Lower leg skin (tissue), 4 donors: ENCODE measurements at places on chromosomes 13 and 19.

DNA sequence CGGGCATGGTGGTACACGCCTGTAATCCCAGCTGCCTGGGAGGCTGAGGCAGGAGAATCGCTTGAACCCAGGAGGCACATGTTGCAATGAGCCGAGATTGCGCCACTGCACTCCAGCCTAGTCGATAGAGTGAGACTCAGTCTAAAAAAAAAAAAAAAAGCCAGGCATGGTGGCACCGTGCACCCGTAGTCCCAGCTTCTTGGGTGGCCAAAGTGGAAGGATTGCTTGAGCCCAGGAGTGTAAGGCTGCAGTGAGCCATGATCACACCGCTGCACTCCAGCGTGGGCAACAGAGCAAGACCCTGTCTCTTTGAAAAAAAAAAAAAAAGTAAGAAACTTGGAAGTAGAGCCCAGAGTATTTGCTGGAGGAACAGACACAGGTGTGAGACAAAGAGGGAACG, 27.7 kb downstream of the CCDC8 start:
- DNase-seq = peak; percentile 26

GRCh38 chr13:35835989-35836388, 295.2 kb downstream of the DCLK1 start:
- DNase-seq = no peak

GRCh38 chr13:24087605-24088225, 72.8 kb upstream of the SPATA13 start:
- DNase-seq = no peak

GRCh38 chr13:81986308-81986707, 1645.4 kb upstream of the SPRY2 start:
- no peak for DNase-seq

DNA sequence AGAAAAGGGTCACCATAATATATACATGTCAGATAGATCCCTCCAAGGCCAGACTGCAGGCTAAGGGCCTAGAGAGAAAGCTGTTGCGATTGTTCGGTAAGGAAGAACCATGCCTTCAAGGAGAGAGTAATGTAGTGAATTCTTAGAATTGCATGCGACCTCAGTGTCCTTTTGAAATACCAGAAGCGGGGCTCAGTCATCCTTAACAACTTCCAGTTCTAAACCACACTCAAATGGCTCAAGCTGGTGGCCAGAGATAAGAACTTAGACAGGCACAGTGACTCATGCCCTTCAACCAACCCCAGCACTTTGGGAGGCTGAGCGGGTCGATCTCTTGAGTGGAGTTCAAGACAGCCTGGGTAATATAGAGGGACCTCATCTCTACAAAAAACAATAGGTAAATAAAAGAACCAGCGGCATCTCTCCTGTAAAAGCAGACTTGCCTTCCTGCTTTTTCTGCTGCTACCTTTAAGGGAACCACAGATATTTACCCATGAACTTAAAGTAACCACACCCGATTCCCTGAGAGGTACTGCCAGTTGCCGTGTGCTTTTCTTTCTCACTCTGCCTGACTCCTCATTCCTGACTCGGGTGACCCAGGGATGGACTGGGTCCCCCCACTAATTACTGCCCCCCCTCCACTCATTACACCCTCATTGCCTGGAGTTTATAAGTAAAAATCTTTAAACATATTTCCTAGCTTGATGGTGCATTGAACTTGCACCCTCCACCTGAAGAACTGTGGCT, 15.4 kb upstream of the SIGLEC6 start:
- DNase-seq = peak; percentile 49

DNA sequence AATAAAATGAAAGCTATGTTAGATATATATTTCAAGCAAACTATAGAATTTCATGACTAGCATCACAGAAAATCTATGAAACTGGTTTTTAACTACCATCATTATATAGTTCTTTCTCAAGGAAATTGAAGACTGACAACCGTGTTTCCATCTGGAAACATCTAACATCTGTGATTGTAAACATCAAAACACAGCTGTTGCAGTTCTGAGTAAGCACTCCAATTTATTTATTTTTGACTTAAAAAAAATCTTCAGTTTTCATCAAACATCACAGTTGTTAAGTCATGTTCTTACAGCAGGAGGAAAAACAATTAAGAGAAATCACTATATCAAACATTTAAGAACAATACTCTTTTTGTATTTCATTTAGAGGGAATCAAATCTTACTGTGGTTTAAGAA, 1653.0 kb upstream of the MIR17HG start:
- DNase-seq = no peak

GRCh38 chr19:55116859-55117662, at the start of gene PPP1R12C:
TSS of gene PPP1R12C (minus strand) at chr19:55117637. CDS start at chr19:55117543, 94 bp downstream.
- peak; percentile 89 for DNase-seq

GRCh38 chr13:26784704-26785639, 24.4 kb upstream of the GPR12 start:
- DNase-seq = peak; percentile 17

DNA sequence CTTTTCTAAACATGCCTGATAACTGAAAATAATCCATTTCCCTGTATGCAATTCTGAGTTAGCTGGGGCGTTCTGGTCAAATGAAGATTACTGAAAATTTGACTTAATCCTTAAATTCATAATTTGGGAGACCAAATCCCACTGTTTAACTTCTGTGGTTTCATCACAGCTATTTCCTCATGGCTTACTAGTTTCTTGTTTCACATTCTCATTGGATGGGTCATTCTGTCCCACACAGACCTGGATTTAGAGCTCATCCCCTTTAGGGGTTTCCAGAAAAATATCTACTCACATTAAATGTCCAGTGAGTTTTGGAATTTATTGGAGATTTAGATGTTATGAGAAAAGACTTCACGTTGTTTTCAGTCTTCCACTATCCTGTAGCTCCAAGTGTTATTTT, 709.3 kb upstream of the KLHL1 start:
- no peak for DNase-seq

- DNase-seq = no peak
Measured at GRCh38 chr13:20053016-20053415, 94.5 kb downstream of the ZMYM2 start.

DNA sequence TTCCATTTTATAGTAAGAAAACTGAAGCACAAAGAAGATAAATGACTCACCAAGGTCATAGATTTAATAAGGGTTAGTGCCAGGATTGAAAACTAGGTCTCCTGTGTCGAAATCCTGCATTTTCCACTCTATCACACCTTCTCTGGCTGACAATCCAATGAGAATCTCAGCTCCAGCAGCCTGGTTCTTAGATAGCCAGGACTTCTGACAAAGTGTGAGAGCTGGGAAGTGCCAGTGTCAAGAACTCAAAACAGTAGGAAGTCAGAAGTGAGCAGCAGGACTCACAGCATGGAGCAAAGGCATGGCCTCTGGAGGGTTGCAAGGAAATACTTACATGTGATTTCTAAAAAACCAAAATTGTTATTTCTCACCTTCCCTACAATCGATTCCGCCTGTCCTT, 24.3 kb downstream of the KCTD12 start:
- DNase-seq = no peak

GRCh38 chr19:15614507-15615379, at the start of gene CYP4F8:
TSS of gene CYP4F8 (plus strand) at chr19:15615218. CDS start at chr19:15615617, 399 bp downstream.
- no peak for DNase-seq

- DNase-seq = no peak
Measured at GRCh38 chr13:114062754-114063153, 69.7 kb downstream of the RASA3 start.

GRCh38 chr13:63774133-63774532, 2358.5 kb upstream of the PCDH20 start:
- no peak for DNase-seq
